Stimulated activated CD4-positive, alpha-beta T cell treated with anti-CD3 and anti-CD28 coated beads, Interleukin-4, amount 100 ng/mL, for 24 hours (primary cell): ENCODE measurements at places on chromosomes 2 and 18.

DNA sequence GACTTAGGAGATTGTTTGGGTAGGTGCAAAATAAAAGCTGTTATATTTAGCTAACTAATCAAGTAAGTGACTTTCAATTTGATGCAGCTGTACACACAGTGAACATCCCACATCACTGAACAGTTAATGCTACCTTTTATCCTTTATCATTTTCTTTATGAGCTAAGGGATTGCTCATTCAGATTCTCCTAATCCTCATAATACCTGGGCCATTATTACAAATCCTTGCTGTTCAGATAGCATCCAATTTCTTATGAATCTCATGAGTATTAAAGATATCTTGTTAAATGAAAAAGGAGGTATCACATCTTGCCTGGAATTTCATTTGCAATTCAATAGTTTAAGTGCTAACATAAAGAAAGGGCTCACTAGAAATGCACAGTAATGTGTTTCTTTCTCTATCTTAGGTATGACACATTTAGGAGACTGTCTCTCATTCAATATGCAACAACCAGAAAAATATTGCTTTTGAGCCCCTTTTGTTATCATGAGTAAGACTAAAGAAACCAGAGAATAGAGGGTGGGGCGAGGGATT lies 918.5 kb downstream of the CBLN2 start:
- no peak for DNase-seq

- no peak for DNase-seq
These were observed 23.0 kb downstream of the RTN4 start for GRCh38 chr2:55027226-55027625.

DNA sequence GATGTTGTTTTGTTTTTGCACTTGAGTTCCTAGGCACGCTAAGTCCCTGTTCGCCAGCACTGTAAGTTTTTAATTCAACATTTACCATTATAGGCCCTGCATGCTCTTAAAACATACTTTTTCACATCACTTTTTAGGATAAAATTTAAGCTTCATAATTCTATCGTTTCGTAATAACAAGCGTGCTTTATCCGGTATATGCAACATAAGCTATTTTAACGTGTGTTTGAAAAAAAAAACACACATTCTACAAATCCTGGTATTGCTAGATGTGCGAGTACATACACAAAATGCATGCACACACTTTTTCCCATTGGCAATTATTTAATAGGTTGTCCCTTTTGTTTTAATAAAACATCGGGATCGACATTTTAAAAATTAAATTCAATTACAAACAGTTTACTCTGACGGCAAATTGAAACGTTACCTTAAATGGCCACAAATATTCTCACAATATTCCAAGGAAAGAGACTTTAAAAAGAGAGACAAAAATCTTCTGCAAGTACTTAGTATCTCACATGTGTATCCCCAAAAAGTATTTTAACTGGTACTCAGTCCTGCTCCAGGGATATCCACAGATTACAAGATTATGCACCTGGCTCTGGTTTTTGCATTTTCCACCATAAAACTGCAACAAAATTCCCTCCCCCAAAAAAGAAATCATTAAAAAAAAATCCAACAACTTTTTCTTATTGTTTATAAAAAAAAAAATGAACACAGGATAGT lies 1.0 kb upstream of the TCF4 start:
- DNase-seq: no peak

DNA sequence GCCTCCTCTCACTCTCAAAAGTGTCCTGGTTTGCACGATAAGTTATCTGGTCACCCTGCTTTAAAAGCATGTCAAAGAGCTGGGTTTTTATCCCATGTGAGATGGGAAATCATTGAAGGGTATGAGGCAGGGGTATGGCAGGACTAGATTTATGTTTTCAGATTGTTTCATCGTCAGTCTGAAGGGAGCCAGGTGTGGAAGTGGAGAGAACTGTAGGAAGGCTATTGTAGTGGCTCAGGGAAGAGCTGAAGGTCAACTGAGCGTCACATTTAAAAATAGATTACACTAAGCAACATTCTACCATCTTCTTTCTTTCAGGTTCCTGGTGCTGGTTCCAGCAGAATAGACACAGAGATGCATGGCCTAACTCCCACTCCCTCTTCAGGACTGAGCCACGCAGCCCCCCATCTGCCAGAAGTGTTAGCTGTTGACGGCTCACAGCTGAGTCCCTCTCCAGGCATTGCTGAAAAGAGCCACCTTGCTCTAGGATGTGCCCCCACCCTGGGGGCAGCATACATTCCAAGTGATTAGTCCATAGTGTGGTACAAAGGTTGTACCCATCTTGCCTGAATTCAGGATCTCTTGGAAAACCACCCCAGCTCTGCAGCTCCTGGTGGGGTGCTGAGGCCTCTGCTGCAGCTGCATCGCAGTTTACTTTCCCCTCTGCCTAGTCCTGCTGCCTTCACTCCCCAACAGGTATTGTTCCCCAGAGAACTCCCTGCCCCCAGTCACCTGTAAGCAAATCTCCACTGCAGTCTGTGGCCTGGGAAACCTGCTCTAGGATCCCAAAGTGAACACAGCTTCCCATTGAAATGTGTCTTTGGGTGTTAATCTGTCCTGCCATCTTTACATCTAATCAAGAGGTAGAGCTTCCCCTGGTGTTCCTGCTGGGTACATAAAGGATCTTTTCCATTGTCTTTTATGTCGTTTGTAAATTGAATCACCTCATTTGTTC lies 79.5 kb upstream of the KLF7 start:
- no peak for DNase-seq

GRCh38 chr18:9918016-9918680 lies 4.3 kb downstream of the VAPA start:
- no peak for DNase-seq

DNA sequence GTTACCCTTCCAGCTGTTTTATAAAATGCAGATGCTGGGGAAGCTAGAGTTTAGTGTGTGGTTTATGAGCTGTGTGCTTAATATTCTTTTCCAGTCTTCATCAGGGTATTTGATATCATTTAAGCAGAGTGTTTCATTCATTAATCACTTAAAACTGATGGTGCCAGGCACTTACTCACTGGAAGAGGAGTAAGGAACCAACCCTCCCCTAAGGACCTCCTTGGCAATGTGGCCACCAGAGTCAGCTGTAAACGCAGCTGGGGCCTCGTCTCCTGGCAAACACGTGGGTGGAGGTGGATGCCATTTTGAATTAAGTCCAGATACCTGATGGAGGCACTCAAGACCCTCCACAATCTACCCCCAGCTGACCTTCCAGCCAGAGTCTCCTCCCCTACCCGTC lies 331.6 kb downstream of the CLIP4 start:
- no peak for DNase-seq

- no peak for DNase-seq
These were observed 30.1 kb upstream of the EML4 start for GRCh38 chr2:42139101-42139500.

GRCh38 chr2:163191372-163191771 lies 352.8 kb upstream of the KCNH7 start:
- no peak for DNase-seq

- DNase-seq: no peak
These were observed 159.8 kb upstream of the STK17B start for GRCh38 chr2:196331143-196331542.

- no peak for DNase-seq
These were observed 36.4 kb upstream of the SLC1A4 start for GRCh38 chr2:64952511-64953482.

- DNase-seq: no peak
These were observed 1.8 kb downstream of the AGAP1 start for GRCh38 chr2:235495373-235496238.

DNA sequence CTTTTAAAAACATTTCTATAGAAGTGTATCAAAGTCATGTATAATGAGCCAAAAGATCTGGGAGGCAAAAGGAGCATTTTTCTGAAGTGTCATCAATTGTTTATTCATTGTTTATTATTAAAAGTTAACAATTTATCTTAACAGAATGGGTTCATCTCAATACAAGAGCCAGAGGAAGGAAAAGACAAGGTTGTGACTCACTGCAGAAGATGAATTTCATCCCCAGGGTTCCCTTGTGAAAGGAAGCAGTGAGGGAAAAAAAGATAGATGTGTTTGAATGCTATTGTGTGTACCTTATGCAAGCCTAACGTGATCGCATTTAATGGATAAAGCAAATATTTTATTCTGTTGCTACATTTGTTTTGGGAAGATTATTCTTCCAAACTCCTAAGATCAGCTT lies 286.3 kb downstream of the PIEZO2 start:
- no peak for DNase-seq

DNA sequence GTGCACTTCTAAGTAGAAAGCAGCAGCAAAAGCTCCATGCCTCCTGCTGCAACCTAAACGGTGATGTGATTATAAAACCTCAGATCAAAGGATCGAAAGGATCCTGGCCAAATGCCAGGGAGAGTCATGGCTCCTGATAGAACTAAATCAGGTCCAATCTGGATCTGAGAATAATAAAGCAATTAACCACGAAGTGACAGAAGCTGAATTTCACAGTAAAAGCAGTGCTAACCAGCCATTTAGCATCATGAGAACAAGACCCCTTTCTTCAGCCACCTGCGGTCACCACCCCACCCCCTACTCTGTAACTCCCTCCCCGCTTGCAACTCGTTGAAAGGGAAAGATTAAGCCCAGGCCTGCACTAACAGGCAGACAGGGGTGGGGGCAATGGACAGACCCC lies 748.7 kb downstream of the BCL11A start:
- DNase-seq: no peak

- DNase-seq: no peak
These were observed 410.4 kb downstream of the DSC3 start for GRCh38 chr18:30632071-30632698.

- no peak for DNase-seq
These were observed 974.8 kb downstream of the CNTNAP5 start for GRCh38 chr2:124999906-125000305.

DNA sequence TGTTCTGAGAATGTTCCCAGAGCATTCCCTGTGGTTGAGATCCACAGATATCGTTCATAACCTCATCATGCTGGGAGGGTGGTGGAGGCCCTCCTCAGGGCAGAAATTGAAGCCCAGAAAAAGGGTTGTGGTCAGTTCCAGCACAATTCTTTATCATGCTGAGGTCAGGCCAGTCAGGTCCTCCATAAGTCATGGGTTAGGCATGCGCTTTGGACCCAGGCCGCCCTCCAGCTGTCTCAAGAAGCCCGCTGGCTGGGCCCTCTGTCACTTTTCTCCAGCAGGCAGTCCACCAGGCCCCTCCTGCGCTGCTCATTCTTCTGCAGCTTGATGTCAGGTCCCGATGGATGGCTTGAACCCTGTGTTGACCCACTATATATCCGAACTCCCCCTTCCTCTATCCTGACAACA lies 151.1 kb upstream of the NT5C1B start:
- DNase-seq: no peak

GRCh38 chr2:46487667-46488335 lies 8.4 kb downstream of the TMEM247 start:
- no peak for DNase-seq

DNA sequence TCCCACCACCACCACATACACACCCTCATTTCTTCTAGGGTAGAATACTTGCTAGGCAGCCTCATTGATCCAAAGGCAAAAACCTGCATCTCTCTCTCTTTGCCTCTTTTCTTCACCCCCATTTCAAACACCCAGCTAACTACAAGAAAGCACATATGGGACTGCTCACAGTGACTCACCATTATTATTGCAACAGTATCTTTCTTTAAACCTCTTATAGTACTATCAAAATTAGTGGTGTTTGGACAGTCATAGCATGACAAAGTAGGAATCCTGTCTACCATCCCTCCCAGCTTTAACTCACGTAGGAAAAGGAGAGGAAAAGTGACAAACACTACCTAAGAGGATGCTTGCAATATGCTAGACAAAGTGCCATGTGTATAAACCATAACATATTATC lies 422.5 kb upstream of the CRIM1 start:
- DNase-seq: no peak

DNA sequence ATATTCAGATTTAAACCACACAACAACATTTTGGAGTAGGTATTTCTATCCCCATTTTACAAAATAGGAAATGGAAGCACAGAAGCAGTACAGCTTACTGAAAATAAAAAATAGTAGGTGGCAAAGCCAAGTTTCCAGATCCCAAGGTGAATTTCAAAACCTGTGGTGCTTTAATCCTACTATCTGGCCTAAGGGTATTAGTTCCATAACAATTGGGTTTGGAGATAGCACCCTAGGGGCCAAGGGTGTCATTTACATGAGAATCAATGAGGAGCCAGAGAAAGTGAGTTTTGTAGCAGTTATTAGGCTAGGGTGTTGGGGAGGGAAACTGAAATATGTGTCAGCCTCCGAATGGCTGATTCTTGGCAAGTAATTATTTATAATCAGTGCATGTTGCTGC lies 24.9 kb downstream of the OSBPL6 start:
- no peak for DNase-seq

- DNase-seq: no peak
These were observed 245.6 kb upstream of the TCF4 start for GRCh38 chr18:55833543-55833942.

- no peak for DNase-seq
These were observed 7.4 kb downstream of the CYB5A start for GRCh38 chr18:74284191-74284979.

DNA sequence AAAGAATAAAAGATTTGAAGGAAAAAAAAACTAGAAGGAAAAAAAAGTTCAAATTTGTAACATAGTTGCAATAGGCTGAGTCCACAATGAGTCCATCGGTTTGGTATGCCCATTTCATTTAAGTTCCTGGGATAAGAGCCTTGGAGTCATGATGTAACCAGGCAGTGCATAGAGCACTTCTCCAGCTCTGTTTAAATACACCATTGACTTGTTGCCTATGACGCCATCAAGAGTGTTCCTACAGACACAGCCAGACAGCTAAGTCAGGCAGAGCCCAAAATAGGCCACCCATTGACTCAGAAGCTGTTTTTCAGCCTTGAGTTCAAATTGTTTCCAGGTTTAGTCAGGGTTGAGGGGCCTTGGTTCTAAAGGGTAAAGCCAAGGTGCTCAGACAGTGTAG lies 44.9 kb downstream of the SOCS6 start:
- no peak for DNase-seq

- DNase-seq: no peak
These were observed 47.9 kb downstream of the COL3A1 start for GRCh38 chr2:189022053-189022481.
